ENCODE measurements at places on chromosomes 12 and 14. TPM values are rescaled to one million over a fixed set of nuclear protein-coding genes. Genes with fewer than 3 reads are reported as not detected.

GRCh38 chr12:106249411-106250135, 1.8 kb upstream of the CKAP4 start:
- no peak overlapping the region for H3K4me3 ChIP-seq
- peak overlapping the region; percentile 98 for H3K27ac ChIP-seq
- no peak for DNase-seq

GRCh38 chr12:118136559-118137003, 657 bp downstream of the PEBP1 start:
- peaks cover 35% of the 10 kb centered on the region for H3K36me3 ChIP-seq
- no peak for DNase-seq
- H3K4me3 ChIP-seq: peak overlapping the region; percentile 94
- peaks cover 39% of the 10 kb centered on the region for H3K4me1 ChIP-seq
- peak overlapping the region; percentile 95 for H3K27ac ChIP-seq

The COL2A1 gene
- total RNA-seq: not detected

DNA sequence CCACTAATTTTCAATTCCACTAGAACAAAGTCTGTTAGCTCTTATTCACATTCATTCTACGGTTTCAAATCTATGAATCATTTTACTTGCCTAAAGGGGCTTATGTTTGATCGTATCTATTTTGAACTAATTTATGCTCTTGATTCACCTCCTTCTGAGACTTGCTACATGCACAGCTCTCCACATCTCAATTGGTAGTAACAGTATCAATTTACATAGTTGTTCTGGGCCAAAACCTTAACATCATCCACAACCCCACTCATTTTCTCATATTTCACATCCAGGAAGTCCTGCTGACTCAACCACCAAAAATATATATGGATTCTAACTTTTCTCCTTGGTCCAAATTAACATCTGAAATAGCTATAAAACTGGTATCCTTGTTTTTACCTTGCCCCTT, 208.6 kb downstream of the RASSF9 start:
- no peak overlapping the region for H3K4me3 ChIP-seq
- no peaks in the 10 kb centered on the region for H3K27me3 ChIP-seq
- H3K4me1 ChIP-seq: no peaks in the 10 kb centered on the region
- DNase-seq: no peak

DNA sequence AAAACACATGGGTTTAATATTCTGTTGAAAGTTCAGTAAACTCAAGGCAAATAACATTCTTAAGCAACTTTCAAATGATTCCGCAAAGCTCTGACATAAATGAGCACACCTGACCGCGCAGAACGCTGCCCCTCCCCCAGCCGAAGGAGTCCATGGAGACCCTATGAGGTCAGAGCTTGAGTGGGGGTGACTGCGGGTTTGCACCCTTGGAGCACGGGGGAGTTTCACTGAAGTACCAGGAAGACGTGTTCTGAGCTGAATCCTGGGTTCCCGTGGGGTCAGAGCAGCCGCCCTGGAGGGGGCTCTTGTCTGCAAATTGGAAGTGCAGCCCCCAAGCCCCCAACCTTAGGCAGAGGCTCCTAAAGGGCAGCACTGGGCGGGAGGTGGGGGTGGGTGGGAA, 324.1 kb upstream of the SFSWAP start:
- no peak for DNase-seq
- H3K36me3 ChIP-seq: no peaks in the 10 kb centered on the region
- H3K4me1 ChIP-seq: no peaks in the 10 kb centered on the region
- H3K27ac ChIP-seq: no peak overlapping the region
- no peaks in the 10 kb centered on the region for H3K27me3 ChIP-seq
- no peak overlapping the region for H3K4me3 ChIP-seq

DNA sequence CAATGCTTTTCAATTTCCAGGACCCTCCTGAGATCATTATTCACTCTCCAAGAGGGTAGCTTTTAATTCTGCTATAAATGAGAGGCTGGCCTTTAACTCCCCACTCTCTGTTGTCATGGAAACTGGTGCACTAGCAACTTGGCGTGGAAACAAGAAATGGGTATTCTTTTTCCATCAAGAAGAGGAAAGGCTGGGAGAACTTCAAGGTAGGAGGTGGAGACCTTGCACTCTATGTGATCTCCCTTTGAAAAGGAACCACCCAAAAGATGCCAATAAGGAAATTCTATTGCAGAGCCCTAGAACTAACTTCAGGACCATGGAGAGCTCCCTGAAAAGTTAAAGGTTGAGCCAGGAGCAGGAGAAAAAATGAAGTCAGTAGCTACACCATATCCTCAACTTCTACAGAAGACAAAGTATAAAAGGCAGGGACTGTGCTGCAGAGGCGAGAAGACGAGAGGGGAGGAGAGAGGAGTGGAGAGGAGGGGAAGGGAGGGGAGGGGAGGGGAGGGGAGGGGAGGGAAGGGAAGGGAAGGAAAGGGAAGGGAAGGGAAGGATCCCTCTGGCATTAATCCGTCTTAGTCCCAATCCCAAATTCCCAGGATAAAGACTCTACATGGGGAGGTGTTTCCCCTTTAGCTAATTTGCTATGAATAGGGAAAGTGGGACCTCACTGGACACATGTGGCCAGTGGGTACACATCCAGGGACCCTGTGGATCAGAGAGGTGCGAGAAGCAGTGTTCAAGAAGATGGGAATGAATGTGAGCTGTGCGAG, 46.7 kb upstream of the FICD start:
- no peaks in the 10 kb centered on the region for H3K36me3 ChIP-seq
- DNase-seq: no peak
- H3K4me3 ChIP-seq: no peak overlapping the region
- H3K4me1 ChIP-seq: no peaks in the 10 kb centered on the region
- H3K27me3 ChIP-seq: peaks cover 6% of the 10 kb centered on the region
- H3K27ac ChIP-seq: no peak overlapping the region

- no peaks in the 10 kb centered on the region for H3K27me3 ChIP-seq
- H3K36me3 ChIP-seq: no peaks in the 10 kb centered on the region
- no peak overlapping the region for H3K4me3 ChIP-seq
- DNase-seq: no peak
Measured at GRCh38 chr12:109621901-109622364, 48.3 kb downstream of the MVK start.

DNA sequence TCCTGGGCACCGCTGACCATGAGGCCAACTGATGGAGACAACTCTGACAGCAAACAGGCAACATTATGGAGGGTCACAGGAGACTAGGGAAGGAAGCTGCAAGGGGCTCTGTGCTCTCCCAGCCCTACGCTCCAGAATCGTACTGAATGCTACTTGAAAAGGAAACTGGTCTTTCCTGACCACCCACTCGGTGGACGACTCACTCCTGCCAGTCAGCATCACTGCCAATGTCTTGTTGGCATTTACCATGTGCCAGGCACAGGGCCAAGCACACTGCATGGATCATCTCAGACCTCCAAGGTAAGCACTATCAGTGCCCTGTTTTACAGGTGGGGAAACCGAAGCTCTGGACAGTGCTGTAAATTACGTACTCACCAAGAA, 38.0 kb downstream of the CCDC85C start:
- H3K27me3 ChIP-seq: no peaks in the 10 kb centered on the region
- H3K4me1 ChIP-seq: peaks cover 89% of the 10 kb centered on the region
- no peaks in the 10 kb centered on the region for H3K36me3 ChIP-seq
- no peak overlapping the region for H3K4me3 ChIP-seq

The TMTC2 gene
- 8.7 TPM for total RNA-seq

GRCh38 chr14:51293149-51293911, 53.3 kb downstream of the TMX1 start:
- H3K27me3 ChIP-seq: no peaks in the 10 kb centered on the region
- peak; percentile 92 for DNase-seq
- peak overlapping the region; percentile 62 for H3K27ac ChIP-seq
- no peak overlapping the region for H3K4me3 ChIP-seq
- H3K36me3 ChIP-seq: no peaks in the 10 kb centered on the region

- H3K27ac ChIP-seq: no peak overlapping the region
- no peaks in the 10 kb centered on the region for H3K27me3 ChIP-seq
- no peaks in the 10 kb centered on the region for H3K4me1 ChIP-seq
- no peak overlapping the region for H3K4me3 ChIP-seq
- no peaks in the 10 kb centered on the region for H3K36me3 ChIP-seq
- no peak for DNase-seq
Measured at GRCh38 chr12:45582536-45582935, 147.0 kb upstream of the ARID2 start.

DNA sequence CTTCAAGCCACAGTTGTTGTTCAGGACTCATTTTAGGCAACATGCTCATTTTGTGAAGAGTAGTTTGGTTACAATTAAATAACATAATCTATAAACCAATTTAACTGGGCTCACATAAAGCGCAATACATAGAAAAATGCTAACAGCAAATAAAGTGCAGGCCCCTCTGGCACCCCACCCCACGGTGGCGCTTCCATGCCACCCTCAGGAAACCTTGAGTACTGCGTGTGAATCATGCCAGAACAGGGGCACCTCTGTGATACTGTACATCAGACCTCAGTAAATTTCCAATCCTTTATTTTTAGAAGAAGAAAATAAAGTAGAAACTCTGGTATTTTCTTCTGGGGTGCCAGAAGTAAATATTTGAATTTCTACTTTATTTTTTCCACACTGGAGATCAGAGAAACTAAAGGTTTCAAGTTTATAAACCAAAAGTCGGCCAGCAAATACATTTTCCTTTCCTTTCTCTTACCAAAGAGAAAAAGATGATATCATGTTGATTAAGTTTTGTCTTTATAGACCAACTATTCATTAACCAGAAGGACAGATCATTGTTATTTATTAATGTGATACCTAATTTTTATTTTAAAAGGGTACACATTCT, 316.8 kb downstream of the PAWR start:
- no peak overlapping the region for H3K4me3 ChIP-seq
- no peak for DNase-seq
- H3K36me3 ChIP-seq: no peaks in the 10 kb centered on the region
- peaks cover 2% of the 10 kb centered on the region for H3K4me1 ChIP-seq
- H3K27me3 ChIP-seq: no peaks in the 10 kb centered on the region

DNA sequence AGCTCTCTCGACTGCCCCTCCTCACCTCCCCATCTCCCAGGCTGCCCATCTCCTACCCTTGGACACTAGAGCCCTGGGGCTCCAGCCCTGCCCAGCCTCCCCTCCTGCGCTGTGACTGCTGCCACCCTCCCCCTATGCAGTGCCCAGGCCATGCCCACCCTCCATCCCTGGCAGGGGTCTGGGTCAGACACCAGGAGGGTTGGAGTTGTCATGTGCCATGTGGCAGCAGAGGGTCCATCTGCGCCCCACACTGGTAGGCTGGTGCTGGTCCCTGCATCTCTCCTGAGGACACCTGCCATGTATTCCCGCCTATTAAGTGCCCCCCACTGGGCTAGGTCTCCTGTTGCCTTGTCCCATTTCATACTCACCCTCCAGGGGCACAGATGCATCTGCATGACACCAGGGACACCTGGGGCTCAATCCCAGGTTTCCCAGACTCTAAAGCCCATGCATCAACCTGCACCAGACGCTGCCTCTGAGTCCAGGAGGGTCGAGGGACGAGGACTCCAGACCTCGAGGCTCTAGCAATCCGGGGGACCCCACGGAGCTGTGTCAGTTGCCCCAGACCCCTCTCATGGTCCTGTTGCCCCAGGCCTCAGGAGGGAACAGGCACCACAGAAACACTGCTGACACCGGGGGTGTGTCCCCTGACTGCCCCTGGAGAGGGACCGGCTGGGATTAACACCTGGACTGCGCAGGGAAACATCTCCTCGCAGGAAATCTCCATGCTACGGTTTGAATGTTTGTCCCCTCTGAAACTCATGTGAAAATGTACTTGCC, 23.4 kb upstream of the SFSWAP start:
- no peak for DNase-seq
- H3K4me1 ChIP-seq: no peaks in the 10 kb centered on the region
- H3K27ac ChIP-seq: no peak overlapping the region
- H3K4me3 ChIP-seq: no peak overlapping the region
- H3K27me3 ChIP-seq: no peaks in the 10 kb centered on the region

The CAPZA3 gene
- total RNA-seq: not detected
